Stimulated activated CD4-positive, alpha-beta T cell treated with anti-CD3 and anti-CD28 coated beads, Interleukin-4, amount 100 ng/mL, for 48 hours (primary cell): ENCODE measurements at places on chromosomes 6 and 20.

DNA sequence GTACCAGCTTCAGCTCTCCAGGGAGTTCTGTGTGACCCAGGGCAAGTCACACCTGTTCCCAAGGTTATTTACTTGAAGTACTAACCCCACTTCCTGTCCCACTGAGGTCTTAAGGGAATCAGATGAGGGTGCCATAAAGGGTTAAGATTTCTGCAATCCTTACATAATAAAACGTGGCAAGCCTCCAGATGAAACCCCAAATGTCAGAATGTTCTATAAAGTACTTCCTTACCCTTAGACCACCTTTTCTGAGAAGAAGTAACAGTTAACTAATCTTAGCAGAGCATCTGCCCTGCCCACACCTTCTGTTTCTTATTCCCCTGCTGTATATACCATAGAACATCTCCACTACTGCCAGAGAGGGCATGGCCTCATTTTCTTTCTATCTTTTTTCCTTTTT lies 6.0 kb upstream of the AVP start:
- DNase-seq: no peak

- DNase-seq: no peak
Observed at GRCh38 chr20:51417250-51418136, 125.0 kb downstream of the NFATC2 start.

- no peak for DNase-seq
Observed at GRCh38 chr6:170210026-170210390, 80.9 kb downstream of the DLL1 start.

DNA sequence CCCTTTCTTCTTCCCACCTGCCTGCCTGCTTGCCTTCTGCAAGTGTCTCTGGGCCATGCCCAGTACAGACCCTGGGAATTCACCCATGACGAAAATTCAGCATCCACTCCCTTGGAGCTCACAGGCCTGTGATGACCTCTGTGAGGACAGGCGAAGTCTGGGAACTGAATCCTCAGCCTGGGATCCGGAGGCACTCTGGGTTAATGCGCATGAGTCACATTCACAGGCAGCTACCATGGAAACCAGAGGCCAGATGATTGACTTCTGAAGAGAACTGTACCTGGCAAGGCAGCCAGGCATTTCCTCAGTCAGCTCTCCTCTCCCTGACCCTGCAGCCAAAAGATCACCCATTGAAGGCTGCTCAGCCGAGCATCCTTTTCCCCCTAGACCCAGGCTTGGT lies 41.0 kb downstream of the SLC9A8 start:
- DNase-seq: no peak

GRCh38 chr20:2753461-2754040 lies 46.9 kb downstream of the CPXM1 start:
- DNase-seq: no peak

- DNase-seq: no peak
Observed at GRCh38 chr6:11392778-11393507, 144.6 kb upstream of the TMEM170B start.
